Hematopoietic multipotent progenitor cell treated with erythropoietin and hydrocortisone succinate and interleukin-3 and kit ligand, for 17 days (in vitro differentiated cells): ENCODE measurements at places on chromosomes 6 and 20.

GRCh38 chr6:41967312-41968287, 26.0 kb upstream of the CCND3 start:
- no peak for DNase-seq

DNA sequence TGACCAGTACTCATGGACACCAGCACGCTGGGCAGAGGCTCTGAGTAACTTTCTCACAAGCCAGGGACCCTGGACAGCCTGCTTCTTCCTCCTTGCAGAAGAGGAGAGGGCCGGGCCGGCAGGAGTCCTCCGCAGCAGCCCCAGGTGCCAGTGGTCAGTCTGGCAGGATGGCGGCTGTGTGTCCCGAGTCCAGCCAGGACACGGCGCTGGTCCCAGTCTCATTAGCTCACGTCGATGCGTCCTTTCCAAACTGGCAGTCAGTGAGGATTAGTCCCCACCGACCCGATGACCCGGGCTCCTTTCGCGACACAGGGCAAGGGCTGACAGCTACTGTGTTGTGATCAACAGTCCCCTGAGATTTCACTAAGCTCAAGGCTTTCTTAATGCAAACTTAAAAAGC, 267.0 kb downstream of the TAF4 start:
- no peak for DNase-seq

DNA sequence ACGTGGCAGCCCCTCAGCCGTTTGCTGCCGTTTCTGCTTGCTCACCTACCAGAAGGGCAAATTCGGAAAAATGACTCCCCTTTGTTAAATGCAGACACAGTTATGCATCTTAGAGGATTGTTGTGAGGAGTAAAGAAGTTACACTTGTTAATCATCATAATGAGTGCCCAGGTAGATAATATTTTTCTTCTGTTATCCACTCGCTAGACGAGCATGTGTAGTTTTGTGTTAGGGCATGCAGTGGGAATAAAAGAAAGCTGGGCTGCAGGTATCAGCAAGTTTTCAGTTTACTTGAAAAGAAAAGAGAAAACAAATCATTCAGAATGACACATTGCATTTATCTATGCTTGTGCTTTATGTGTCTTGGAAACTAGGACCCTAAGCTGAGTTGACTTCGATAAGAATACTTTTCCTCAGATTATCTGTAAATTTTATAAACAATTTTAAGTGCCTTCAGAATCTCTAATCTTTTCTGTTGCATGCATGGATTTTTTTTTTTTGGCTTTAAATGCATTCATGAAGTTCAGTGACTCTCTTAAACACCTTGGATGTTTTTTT, 365.3 kb downstream of the QKI start:
- no peak for DNase-seq

DNA sequence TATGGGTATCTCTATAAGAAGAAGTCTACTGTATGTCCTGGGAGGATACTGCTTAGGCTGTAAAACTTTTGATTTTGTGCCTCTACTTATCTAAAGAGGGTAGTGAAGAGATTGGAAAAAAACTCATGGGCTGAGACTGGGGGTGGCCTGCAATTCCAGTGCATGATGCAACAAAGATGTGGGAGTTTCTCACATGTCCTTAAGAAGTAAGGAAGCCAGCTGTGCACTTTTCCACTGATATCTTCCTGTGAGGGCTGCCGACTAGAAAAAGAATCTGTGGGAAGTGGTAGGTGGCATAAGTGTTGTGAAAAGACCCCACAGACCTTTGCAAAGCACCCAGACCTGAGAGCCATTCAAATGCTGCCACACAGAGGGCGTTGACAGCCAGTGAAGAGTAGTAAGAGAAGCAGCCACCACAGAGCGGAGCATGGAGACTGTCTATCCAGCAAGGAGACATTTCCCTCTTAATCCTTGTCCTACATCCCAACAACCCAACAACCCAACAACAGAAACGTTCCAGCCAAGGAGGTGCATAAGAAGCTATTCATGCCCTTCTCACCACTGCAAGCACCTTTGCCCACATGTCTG, 65.1 kb downstream of the PFDN4 start:
- no peak for DNase-seq

DNA sequence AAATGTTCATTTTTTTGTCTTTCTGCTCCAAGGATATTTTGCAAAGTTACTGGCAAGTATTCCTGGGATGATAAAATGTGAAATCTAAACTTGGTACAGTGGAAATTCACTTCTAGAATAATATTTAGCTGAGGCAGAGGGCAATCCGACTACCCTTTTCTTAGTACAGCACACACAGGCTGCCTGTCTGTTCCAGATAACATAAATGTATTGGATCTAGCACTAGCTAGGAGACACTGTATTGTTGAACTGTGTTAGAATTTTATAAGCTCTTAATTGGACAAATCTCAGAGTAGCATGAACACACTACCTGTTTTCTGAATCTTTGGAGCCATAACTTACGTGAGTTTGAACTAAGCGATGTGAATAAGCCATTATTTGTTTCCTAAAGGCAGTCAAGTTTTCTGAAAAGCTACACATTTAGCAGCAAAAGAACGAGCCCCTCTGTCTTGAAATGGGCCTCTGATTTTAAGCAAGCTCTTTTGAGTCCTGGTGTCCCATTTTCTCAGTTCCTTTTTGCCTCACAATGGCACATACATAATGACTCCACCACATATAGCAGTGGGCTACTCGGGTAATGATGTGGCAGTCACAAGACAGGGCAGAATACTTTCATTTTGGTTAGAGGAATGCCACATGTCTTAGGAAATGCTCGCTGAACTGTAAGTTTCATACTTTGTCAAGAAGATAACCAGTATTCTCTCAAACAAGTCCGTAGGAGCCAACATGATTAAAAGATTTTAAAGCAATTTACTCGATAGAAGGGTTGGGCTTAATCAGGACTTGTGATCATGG, 116.5 kb upstream of the ESR1 start:
- DNase-seq = no peak

GRCh38 chr20:20201124-20201523, 148.8 kb downstream of the CFAP61 start:
- no peak for DNase-seq

- DNase-seq = no peak
These were observed 30.6 kb downstream of the TFEB start for GRCh38 chr6:41704656-41705310.

- no peak for DNase-seq
These were observed 266.3 kb downstream of the ERMARD start for GRCh38 chr6:170017603-170018320.

DNA sequence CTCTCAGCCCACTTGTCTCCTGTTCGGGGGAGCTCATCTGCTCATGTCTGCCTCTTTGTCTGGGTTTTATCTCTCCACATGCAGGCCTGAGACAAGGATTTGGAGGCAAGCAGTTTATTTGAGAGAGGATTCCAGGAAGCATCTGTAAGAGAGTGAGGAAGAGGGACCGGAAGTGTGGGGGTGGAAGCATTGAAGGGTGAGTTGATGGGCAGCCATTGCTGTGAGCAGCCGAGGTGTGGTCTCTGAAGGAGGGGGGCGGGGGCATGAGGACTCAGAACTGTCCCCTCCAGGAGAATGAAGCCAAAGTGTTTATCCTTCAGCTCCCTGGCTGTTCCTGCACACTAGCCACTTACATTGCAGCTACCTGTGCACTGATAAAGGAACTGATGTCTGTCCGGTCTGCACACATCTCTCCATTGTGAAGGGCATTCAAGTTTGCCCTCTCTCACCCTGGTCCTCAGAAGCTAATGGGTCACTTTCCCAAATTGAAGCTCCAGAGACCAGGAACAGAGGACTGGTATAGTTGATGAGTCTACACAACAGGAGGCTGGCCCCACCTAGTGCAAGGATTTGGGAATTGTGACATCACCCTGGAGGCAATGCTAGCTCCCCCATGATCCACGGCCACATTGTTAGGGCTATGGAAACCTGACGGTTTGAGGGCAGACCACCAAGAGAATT, 100.5 kb upstream of the FOXA2 start:
- DNase-seq = no peak

DNA sequence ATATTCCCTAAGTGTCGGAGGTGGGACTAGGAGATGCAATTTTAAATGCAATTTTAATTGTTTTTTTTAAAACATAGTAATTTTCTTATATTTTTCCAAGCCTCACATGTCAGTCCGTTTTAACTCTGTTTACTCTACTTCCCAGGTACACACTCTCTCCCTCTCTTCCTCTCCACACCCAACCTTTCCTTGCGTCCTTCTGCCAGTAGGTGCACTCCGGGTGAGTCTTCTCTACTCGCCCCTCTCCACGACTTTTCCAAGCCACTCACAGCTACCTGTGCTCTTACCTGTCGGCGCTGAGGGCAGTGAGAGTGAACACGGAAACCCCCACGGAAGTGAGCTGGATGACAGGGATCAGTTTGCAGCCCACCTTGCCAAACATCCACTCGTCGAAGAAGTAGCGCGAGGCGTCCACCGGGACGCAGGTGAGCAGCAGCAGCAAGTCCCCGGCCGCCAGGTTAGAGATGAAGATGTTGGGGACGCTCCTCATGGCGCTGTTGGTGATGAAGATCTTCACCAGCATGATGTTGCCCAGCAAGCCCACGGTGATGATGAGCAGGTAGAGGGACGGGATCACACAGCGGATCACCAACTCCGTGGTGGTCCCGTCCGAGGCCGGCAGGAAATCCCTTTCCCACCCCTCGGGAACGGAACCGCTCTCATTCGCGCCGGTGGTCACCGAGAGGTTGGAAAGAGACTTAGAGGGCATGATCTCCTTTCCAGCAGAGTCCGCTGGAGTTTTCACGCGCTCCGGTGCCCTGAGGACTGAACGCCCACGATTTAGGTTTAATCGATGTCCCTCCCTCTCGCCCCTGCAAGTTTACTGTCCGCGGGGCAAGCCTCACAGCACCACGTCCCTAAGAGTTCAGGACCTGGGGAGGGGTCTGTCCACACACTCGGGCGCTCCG, 44.5 kb upstream of the GJE1 start:
- DNase-seq = no peak
